ENCODE measurements at places on chromosomes 5 and 9. TPM values are rescaled to one million over a fixed set of nuclear protein-coding genes. Genes with fewer than 3 reads are reported as not detected.

Gene LCN2
- not detected for total RNA-seq

Gene RGP1
- 28.6 TPM for total RNA-seq

Gene TMEM174
- not detected for total RNA-seq

GRCh38 chr5:80541392-80541791 is 28.7 kb downstream of the ANKRD34B start:
- no peaks in the 10 kb centered on the region for H3K36me3 ChIP-seq
- DNase-seq = no peak
- H3K27ac ChIP-seq = no peak overlapping the region
- no peaks in the 10 kb centered on the region for H3K27me3 ChIP-seq
- no peaks in the 10 kb centered on the region for H3K4me1 ChIP-seq

DNA sequence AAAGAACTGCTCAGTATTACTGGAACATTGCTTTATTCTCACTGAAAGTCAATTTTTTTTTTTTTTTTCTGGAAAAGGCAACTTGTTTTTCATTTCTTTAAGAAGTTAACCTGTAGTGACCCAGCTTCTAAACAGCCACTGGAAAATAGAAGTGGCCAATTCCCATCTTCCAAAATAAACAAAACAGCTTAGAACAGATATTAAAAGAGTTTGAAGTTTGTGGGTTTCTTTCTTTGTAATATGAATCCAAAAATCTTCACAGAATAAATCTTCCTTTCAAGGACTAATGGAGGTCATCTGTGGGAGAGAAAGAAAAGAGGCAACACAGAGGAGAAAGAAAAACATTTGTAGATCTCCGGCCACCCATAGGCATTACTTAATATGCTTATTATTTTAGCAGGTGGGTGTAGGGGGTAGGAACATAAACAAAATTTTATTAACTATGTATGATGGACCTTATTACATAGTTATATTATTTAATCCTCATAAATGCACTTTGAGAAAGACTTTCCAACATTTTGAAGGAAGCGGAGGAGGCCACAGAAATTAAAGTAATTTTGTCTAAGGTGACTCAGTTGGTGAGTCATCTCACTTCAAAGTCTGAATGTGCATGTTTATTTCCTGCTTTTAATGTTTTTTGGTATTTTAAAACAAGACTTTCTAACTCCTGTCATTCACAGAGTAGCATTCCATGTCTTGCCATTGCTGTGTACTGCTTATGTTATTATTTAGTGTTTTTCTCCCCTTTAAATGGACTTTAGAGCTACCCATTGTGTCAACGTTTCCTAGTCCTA is 1791.8 kb upstream of the WWC1 start:
- H3K27me3 ChIP-seq = peaks cover 6% of the 10 kb centered on the region
- H3K27ac ChIP-seq = no peak overlapping the region
- H3K4me3 ChIP-seq = no peak overlapping the region
- H3K4me1 ChIP-seq = no peaks in the 10 kb centered on the region
- DNase-seq = no peak
- no peaks in the 10 kb centered on the region for H3K36me3 ChIP-seq

GRCh38 chr5:64213531-64213930 is 47.9 kb downstream of the RNF180 start:
- H3K4me1 ChIP-seq = peaks cover 12% of the 10 kb centered on the region
- peaks cover 2% of the 10 kb centered on the region for H3K36me3 ChIP-seq
- H3K27ac ChIP-seq = no peak overlapping the region
- H3K4me3 ChIP-seq = no peak overlapping the region

DNA sequence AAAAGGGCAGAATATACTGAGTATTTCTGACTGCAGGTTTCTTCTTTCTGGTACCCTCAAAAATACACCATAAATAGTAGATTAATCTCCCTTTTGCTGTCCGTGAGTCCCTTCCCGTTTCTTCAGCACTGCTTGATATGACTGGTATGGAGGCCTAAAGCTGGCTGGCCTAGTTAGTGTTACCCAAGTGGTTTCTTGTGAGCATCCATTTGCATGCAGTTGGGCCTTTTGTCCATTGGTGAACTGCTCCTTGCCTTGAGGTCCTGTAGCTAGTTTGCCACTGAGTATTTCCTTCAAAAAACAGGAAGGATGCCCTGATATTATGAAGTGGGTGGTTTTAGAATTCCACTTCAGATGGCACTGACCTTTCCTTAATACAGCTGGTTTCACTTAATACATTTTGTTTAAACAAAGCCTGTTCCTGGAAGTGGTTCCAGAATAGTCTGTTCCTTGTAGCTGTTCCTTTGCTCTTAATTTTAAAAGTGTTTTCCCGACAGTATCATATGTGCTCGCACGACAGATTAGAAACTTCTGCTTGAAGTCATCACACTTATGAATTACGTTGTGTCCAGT is 40.0 kb upstream of the ABL1 start:
- peaks cover 20% of the 10 kb centered on the region for H3K4me1 ChIP-seq
- H3K27me3 ChIP-seq = no peaks in the 10 kb centered on the region
- H3K36me3 ChIP-seq = peaks cover 3% of the 10 kb centered on the region
- peak overlapping the region; percentile 74 for H3K27ac ChIP-seq
- no peak for DNase-seq

- H3K27me3 ChIP-seq = no peaks in the 10 kb centered on the region
- H3K4me1 ChIP-seq = peaks cover 3% of the 10 kb centered on the region
- H3K27ac ChIP-seq = no peak overlapping the region
These were observed 388.3 kb downstream of the PLK2 start for GRCh38 chr5:58071566-58071965.

GRCh38 chr9:5988265-5988664 is 27.2 kb downstream of the RANBP6 start:
- DNase-seq = no peak
- no peaks in the 10 kb centered on the region for H3K27me3 ChIP-seq
- peaks cover 8% of the 10 kb centered on the region for H3K36me3 ChIP-seq

DNA sequence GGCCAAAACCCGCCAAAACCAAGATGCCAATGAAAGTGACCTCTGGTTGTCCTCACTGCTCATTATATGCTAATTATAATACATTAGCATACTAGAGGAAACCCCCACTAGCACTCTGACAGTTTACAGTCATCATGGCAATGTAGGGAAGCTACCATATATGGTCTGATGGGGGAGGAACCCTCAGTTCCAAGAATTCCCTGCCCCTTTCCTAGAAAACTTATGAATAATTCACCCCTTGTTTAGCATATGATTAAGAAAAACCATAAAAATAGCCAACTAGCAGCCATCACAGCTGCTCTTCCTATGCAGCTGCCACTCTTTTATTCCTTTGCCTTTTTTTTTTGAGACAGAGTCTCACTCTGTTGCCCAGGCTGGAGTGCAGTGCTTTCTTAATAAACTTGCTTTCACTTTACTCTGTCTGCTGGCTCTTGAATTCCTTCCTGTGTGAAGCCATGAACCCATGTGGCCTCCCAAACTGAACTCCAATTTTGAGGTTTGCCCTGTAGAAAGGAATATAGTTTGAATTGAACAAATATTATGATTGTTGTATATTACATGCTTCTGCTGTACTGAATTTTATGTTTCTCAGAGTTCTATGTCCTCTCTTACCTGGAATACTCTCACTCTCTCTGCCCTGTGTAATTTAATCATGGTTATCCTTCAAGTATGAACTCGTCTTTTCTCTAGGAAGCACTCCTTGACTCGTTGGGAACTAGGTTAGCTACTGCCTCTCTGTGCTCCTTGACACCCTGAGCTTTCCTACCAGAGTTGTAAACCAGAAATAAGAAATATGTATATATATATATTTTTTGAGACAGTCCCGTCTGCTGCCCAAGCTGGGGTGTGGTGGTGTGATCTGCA is 59.8 kb downstream of the KIAA1958 start:
- no peak overlapping the region for H3K4me3 ChIP-seq
- H3K27me3 ChIP-seq = no peaks in the 10 kb centered on the region
- no peaks in the 10 kb centered on the region for H3K36me3 ChIP-seq

GRCh38 chr5:6899221-6899620 is 186.0 kb downstream of the TENT4A start:
- H3K4me1 ChIP-seq = no peaks in the 10 kb centered on the region
- H3K4me3 ChIP-seq = no peak overlapping the region
- H3K27me3 ChIP-seq = peaks cover 2% of the 10 kb centered on the region
- DNase-seq = no peak
- H3K36me3 ChIP-seq = no peaks in the 10 kb centered on the region

DNA sequence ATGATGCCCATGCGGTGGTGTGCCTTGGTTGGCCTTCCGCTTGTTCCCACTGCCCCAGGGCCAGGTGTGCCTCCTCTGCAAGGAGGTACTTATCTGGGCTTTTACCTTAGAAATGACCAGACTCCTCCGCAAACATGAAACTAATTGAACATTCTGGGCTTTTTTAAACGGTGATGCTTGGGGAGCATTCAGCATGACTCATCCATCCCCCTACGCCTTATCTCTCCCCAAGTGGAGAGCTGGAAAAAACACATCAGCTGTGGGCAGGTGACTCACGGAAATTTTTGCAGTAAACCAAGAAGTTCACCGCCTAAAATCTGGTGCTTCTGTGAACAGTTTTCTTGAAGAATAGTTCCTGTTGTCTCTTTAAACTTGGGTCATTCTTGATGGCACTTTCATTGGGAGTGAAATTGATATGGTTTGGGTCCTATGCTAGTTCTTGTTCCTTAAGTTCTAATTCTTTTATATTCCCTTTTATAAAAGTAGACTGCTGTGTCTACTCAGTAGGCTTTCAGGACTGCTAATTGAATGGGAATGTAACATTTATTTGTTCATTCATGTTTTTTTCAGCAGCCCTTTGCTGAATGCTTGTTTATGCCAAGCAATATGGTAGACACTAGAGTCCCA is 39.6 kb downstream of the SFXN1 start:
- no peak for DNase-seq
- peaks cover 52% of the 10 kb centered on the region for H3K36me3 ChIP-seq
- no peaks in the 10 kb centered on the region for H3K27me3 ChIP-seq
- no peaks in the 10 kb centered on the region for H3K4me1 ChIP-seq

- peaks cover 20% of the 10 kb centered on the region for H3K4me1 ChIP-seq
- peaks cover 17% of the 10 kb centered on the region for H3K36me3 ChIP-seq
These were observed 69.8 kb downstream of the ANKH start for GRCh38 chr5:14801792-14802191.
